Fibroblast of lung (primary cell): ENCODE measurements at places on chromosomes 13 and 19.

- H3K4me1 ChIP-seq, result no peaks in the 10 kb centered on the region
- H3K36me3 ChIP-seq, result peaks cover 1% of the 10 kb centered on the region
- no peak overlapping the region for H3K27ac ChIP-seq
- H3K4me3 ChIP-seq, result no peak overlapping the region
- no peak for DNase-seq
- H3K27me3 ChIP-seq, result no peaks in the 10 kb centered on the region
These were observed 65.8 kb downstream of the GGACT start for GRCh38 chr13:100522618-100523309.

DNA sequence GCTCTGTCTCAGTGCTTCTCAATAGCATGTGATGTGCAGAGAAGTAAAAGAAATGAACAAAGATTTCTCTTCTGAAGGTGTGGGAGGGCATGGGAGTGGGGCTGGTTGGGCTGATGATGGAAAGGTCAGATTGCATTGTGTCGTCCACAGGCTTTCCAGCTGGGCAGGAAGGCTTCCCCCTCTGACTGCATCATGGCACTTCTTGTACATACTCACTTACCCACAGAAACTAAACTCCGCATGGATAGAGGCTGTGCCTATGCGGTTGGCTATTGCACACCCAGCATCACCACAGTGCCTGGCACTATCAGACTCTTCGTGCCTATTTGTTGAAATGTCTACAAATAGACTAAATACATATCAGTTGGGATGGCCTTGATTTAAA, 24.4 kb upstream of the TNFSF11 start:
- DNase-seq, result peak; percentile 19
- H3K27ac ChIP-seq, result no peak overlapping the region
- H3K36me3 ChIP-seq, result no peaks in the 10 kb centered on the region
- no peaks in the 10 kb centered on the region for H3K4me1 ChIP-seq
- H3K27me3 ChIP-seq, result no peaks in the 10 kb centered on the region

DNA sequence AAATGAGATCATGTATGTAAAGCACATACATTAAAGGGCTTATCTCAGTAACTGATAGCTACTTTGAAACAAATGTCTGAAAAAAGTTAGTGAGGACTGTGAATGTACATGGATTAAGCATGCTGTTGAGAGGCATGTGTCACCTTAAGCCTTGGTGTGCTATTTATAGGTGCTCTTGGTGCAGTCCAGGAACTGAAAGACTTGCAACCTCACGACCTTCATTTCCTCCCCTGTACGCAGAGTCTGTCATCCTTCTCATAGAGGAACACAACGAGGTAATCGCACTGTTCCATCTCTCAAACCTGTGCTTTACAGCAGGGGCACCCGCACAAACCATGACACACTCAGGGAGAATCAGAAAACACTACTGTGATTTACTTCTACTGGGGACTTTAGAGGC, 65.6 kb downstream of the UFM1 start:
- DNase-seq, result no peak
- no peaks in the 10 kb centered on the region for H3K36me3 ChIP-seq
- no peaks in the 10 kb centered on the region for H3K27me3 ChIP-seq
- H3K27ac ChIP-seq, result no peak overlapping the region
- no peaks in the 10 kb centered on the region for H3K4me1 ChIP-seq

DNA sequence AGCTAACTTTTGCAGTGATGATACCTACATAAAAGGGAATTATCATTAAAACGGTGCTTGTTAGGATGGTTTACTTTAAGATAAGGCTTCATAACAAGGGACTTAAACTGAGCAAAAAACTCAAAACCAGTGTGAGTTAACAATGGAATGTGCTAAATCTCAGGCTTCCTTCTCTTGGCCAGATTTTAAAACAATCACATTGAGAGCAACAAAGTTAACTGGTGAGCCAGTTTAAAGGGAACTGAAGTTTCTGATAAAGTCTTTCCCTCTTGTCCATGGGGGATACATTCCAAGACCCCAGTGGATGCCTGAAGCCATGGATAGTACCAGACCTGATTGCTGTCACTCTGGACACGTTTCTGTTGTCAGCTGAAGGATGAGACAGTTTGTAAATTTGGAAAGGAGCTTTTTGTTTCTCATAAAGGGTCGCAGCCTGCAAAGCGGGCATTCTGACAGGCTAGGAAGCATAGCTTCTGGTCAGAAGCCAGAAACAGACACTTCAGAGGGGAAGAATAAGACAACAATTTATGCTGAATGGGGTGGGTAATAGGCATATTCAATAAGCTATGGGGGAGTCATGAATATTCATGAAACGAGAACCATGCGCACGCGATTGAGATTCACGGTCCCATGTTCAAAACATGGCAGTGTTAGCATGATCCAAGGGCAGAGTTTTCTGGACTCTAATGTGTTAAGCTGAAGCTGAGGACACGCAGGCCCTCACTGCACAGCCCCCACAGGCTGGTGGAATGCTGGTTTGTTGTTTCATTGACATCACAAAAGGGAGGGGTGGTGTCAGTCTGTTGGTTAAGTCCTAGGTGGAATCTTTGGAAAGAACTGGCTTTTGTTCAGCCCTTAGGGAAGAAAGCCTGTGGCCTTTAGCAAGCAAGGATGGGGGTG, 150.6 kb upstream of the RNF113B start:
- DNase-seq, result peak; percentile 88
- H3K4me1 ChIP-seq, result peaks cover 9% of the 10 kb centered on the region
- no peaks in the 10 kb centered on the region for H3K27me3 ChIP-seq
- no peak overlapping the region for H3K4me3 ChIP-seq

GRCh38 chr19:29837448-29837981, 25.7 kb downstream of the CCNE1 start:
- H3K27ac ChIP-seq, result no peak overlapping the region
- H3K4me1 ChIP-seq, result no peaks in the 10 kb centered on the region
- H3K27me3 ChIP-seq, result peaks cover 11% of the 10 kb centered on the region
- DNase-seq, result no peak
- H3K4me3 ChIP-seq, result no peak overlapping the region

DNA sequence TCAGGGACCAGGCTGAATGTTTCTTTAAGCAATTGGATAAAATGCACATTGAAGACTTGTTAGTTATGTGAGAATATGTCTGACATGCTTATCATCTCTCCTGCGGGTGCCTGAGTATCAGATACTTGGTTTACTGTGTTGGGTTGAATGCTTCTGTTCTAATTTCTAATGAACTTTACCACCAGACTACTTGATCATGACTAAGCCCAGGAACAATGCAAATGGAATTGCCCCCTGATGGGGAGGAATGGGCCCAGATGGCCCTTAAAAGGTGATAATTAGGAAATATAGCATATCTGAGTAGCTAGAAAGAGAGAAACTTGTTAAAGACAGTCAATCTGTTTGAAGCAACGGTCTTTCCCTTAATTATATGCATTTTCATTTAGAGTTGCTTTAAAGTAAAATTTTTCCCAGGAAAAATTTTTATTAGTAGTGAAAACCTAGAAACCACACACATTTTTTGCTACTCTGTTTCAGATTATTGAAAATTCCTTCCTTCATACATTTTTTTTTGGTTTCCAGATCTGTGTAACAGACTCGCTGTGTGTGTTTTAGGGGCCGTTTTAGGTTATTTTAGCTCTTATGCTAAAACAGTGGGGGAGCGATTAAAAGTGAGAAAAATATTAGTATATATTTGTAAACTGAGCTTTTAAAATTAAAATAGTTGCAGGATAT, 186.6 kb downstream of the TM9SF2 start:
- peak; percentile 70 for DNase-seq
- H3K36me3 ChIP-seq, result no peaks in the 10 kb centered on the region
- H3K4me3 ChIP-seq, result no peak overlapping the region
- no peaks in the 10 kb centered on the region for H3K4me1 ChIP-seq
